Stimulated activated CD8-positive, alpha-beta memory T cell treated with anti-CD3 and anti-CD28 coated beads, Interleukin-7, amount 100 ng/mL, for 1 hour (primary cell): ENCODE measurements at places on chromosomes 6 and 20.

- DNase-seq = no peak
Observed at GRCh38 chr20:53480913-53481312, 112.7 kb downstream of the ZNF217 start.

DNA sequence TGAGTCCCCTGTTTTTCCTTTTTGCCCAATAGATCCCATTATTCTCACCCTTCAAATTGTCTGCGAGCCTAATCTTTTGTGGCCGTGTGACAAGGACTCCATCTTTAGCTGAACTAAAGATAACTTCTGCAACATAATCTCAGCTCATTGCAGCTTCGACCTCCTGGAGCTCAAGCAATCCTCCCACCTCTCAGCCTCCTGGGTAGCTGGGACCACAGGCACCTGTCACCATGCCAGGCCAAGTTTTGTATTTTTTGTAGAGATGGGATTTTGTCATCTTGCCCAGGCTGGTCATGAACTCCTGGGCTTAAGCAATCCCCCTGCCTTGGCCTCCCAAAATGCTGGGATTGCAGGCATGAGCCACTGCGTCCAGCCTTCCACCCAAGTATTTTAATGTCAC, 161.0 kb downstream of the GJA1 start:
- DNase-seq = no peak

DNA sequence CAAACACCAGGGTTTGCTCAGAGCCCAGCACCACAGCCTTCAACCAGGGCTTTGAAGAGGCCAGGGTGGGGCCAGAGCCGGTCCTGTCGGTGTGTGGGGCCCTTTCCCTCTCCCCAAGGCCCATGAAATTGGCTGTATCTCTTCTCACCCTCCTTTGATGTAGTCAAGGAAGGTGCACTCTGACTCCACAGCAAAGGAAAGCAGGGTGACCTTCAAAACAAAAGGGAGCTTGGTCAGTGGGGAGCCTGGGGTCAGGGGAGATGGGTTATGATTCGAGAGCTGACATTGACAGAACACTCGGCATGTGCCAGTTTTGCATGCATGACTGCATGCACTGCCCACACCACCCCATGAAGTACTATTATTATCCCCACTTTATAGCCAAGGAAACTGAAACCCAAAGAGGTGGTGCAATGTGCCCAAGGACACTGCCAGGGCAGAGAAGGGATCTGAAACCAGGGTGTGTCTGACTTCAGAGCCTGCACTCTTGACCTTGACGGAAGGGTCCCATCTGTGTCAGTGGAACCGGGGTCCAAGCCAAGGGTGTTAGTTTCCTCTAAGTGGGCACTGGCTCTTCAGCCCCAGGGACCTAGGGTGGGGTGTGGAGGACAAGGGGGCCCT, 55.4 kb downstream of the RAB44 start:
- DNase-seq = no peak

- no peak for DNase-seq
Observed at GRCh38 chr6:45574885-45575284, 197.2 kb upstream of the SUPT3H start.

DNA sequence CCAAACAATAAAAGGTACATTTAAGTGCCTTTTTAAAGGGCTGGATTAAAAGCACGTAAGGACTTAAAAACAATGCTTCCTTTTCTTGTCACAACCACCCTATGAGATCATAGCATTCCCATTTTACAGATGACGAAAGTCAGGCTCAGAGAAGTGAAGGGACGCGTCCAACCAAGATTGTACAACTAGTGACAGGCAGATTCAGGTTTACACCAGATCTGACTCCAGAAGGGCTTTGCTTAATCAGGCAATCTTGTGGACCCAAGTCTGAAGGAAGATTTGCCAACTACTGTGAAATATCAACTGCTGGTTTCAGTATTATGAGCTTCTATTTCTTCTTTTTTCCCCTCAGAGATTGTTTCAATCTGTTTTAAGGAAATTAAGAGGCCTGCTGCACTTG, 877 bp downstream of the ENPP4 start:
- DNase-seq = no peak

DNA sequence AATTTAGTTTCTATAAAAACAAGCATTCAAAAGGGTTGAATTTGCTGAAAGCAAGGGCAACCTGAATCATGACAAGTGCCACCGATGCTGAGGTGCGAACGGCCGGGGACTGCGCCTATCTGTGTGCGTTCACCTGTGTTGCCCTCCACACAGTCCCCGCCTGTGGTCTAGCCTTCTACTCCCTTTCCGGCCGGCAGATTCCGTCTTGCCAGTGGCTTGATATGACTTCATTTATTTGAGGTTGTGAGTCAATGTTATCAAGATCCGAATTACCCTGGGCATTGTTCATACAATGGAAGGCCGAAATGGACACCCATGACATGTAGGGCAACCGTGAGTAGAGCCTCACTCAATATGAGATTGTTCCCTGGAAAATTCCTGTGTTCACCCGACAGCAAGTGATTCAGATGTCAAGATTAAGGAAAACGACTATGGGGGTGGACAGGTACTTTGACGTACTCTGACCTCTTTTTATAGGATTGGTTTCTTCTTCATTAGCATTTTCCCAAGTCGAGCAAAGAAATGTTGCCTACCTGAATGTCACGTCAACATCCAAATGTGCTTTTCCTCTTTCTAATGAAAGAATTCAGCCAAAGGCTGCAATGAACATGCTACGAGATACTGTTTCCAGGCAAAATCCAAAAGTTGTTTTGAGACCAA, 41.1 kb upstream of the NEDD9 start:
- no peak for DNase-seq

GRCh38 chr6:36443471-36444428, 950 bp downstream of the KCTD20 start:
- no peak for DNase-seq

- no peak for DNase-seq
Observed at GRCh38 chr6:134930463-134930862, 19.4 kb downstream of the ALDH8A1 start.

DNA sequence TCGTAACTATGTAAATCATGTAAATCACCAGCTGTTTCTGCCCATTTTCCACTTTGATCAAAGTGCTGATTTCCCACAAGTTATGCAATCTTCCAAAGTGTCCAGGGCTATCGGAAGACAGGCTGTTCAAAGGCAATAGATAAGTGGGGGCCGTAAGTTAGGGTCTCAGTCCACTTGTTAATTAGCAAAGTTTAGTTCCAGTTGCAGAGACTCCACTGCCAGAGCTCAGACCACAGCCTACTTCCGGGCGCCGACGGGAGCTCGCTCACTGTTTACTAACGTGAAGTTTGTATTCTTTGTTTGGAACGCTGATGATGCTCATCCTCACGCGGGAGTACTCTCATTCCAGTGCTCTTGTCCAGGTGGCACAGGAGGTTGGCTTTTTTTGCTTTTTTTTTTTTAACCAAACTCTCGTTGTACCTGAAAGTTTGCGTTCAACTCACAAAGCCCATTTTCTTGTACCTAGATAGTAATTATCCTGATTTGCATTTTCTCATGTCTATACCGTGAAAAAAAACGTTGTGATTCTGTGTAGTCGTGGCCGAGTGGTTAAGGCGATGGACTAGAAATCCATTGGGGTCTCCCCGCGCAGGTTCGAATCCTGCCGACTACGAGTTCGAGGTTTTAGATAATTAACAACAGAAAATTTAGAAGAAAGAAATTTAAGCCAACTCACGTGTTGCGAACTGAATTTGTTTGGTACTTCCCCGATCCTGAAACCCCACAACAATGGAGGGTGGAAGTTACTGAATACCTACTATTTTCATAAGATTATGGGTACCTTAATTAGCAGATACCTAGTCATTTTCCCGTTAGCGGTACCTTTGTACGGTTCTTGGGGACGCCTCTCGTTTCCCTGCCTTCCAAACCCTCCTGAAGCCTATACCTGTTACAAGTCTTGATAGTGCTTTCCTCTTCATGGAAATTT, 29.9 kb upstream of the ZNF184 start:
- DNase-seq = no peak

DNA sequence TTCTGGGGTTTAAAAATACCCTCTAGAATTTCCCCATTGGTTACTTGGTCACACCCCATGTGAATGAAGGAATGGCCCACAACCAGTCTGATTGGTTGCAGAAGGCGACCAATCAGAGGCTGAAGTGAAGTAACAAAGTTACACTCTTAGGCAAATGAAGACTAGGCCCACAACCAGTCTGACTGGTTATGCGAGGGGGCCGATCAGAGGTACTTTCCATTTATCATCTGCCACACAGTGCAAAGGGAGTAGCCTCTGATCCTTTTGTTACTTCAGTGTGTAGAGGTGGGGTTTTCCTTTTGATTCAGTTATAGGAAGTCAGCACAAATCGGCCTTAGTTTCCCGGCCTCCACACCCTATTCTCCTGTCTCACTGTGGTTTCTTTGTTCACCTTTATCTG, 61.2 kb upstream of the SGK1 start:
- DNase-seq = no peak
